Stomach (tissue), 19 donors: ENCODE measurements at places on chromosomes 7 and 10. TPM values are rescaled to one million over a fixed set of nuclear protein-coding genes. Genes with fewer than 3 reads are reported as not detected.

MYH16 gene
- total RNA-seq = not detected

PRSS37 gene
- not detected for total RNA-seq

DNA sequence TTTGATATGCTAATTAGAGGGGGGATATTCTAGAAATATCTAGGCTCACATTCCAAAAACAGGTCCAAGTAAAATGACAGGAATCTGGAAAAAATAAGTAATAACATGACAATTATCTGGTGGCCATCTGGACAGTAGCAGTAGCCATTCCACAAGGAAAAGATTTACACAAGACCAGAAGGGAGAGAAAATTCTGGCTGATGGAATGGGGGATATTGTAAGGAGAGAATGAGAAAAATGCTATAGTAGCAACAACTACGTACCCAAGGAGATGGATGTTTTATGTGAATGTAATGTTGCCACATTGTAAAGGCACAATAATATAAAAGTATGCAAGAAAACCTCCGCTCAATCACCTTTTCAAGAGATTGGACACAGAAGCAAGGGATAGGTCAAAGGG, 5.4 kb downstream of the MYOF start:
- DNase-seq = no peak
- H3K27ac ChIP-seq = no peak overlapping the region
- no peaks in the 10 kb centered on the region for H3K36me3 ChIP-seq
- no peak overlapping the region for H3K4me3 ChIP-seq
- H3K27me3 ChIP-seq = no peaks in the 10 kb centered on the region

DNA sequence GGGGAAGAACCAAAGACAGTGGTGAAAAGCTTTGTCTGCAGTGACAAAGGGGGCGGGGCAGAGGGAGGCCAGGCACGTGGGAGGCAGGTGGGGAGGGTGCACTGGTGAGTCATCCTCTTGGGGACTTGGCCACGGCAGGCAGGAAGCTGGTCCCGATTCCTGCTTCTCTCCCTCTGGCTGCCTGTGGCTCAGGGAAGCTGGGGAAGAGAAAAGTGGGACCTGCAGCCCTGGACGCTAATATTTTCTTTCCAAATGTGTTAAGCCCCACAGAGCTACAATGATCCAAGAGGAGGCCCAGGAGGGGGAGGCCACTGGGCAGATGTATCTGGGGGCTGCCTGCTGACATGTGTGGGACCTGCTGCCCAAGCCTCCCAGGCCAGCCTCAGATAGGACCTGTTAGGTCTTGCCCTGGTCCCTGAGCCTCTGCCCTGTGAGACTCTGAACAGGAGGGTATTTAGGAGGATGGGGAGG, 231.8 kb downstream of the KCNMA1 start:
- DNase-seq = peak; percentile 67
- peaks cover 23% of the 10 kb centered on the region for H3K4me1 ChIP-seq
- peaks cover 18% of the 10 kb centered on the region for H3K36me3 ChIP-seq

IL15RA gene
- 34.2 TPM for total RNA-seq

DNA sequence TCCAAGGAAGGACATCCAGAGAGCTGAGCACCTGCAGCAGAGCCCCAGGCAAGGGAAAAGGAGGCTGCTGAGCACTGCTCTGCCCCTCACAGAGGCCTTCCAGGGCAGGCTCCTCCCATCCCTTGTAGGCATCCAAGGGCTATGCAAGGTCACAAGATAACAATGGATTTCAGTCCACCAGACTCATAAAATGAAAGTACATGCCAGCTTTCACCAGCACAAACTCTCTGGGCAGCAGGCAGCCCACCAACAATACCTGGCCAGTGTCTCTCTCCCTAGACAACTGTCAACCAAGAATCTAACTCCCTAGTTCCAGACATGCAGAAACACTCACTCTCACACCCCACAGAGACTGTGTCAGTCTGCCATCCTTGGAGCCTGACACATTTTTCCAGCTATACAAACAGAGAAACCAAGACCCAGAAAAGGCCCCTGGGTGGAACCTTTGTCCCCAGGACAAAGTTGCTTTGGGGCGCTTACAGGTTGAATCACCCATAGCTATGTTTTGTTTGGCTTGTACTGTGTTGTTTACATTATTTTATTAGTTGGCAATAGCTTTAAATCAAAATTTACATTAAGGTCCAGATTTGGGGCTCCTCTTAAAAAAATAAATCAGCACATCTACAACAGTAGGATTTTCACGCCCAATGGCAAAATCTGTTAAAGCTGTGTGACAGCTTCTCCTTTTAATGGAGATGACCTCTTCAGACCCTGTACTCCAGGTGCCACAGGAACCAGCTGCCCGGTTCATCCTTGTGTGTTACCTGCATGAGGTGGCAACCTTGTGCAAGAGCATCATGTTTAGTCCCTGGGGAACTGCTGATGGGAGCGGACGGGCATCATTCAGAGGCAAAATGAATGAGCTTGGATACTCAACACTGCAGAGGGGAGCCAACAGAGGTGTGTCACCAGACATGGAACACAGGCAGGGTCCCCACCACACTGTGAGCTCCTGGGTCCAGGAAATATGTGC, 5.2 kb downstream of the GRID1 start:
- peaks cover 30% of the 10 kb centered on the region for H3K4me1 ChIP-seq
- peak; percentile 49 for DNase-seq
- no peaks in the 10 kb centered on the region for H3K36me3 ChIP-seq
- no peak overlapping the region for H3K4me3 ChIP-seq

- no peaks in the 10 kb centered on the region for H3K4me1 ChIP-seq
- H3K4me3 ChIP-seq = no peak overlapping the region
- H3K27me3 ChIP-seq = no peaks in the 10 kb centered on the region
- H3K27ac ChIP-seq = no peak overlapping the region
- no peak for DNase-seq
- H3K36me3 ChIP-seq = no peaks in the 10 kb centered on the region
Observed at GRCh38 chr10:126684171-126684745, 13.8 kb upstream of the C10orf90 start.

DNA sequence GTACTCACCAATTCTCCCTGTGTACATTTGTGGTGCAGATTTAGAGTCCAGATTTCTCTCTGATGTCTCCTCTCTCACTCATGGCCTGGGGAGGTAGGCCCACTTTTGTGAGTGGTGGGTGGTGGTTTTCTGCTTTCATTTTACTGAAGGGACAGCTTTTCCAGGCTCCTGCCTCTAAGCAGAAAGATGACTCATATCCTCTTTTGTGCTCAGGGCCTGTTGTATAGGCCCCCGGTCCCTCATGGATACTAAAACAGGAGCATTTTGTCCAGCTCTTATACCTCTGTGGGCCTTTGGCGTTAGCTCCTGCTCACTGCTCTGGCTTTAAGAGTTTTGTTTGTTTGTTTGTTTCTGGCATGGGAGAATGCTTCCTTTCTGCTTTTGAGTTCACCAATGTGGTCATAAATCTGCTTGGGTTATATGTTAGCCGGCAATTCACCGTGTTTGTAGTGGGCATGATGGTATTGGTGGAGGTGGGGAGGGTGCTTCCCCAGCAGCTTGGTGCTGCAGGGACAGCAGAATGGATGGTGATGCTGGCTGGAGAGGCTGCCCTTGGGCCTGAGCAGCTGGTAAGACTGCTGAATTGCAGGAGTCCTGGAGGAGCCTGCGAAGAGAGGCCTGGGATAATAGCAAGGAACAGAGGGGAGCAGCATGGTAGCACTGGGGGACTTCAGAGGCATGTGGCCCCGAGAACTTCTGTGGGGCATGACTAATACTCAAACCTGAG, 468.7 kb downstream of the RPS24 start:
- no peaks in the 10 kb centered on the region for H3K27me3 ChIP-seq
- no peaks in the 10 kb centered on the region for H3K36me3 ChIP-seq
- no peak overlapping the region for H3K4me3 ChIP-seq

- DNase-seq = no peak
- no peaks in the 10 kb centered on the region for H3K27me3 ChIP-seq
- no peaks in the 10 kb centered on the region for H3K4me1 ChIP-seq
- peak overlapping the region; percentile 34 for H3K27ac ChIP-seq
- H3K36me3 ChIP-seq = peaks cover 54% of the 10 kb centered on the region
- no peak overlapping the region for H3K4me3 ChIP-seq
Observed at GRCh38 chr7:21898265-21898930, 47.3 kb downstream of the CDCA7L start.

DNA sequence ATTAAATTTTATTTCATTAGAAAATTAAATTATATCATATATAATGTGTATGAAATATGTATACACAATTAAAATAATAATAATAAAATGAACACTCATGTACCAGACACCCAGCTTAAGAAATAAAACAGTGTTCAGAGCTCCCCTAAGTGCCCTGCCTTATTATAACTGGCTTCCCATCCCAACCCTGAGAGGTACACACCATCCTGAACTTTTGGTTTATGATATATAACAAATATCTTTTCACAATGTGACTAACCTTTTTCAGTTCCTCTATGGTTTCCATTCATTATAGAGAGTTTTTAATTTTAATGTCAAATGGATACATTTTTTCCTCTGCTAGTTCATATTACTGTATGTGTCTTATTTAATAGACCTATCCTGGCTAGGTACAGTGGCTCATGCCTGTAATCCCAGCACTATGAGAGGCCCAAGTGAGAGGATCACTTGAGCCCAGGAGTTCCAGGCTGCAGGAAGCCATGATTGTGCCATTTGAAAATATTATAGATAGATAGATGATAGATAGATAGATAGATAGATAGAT, 24.0 kb upstream of the STEAP2 start:
- H3K36me3 ChIP-seq = no peaks in the 10 kb centered on the region
- H3K27me3 ChIP-seq = no peaks in the 10 kb centered on the region
- peaks cover 10% of the 10 kb centered on the region for H3K4me1 ChIP-seq
- H3K27ac ChIP-seq = no peak overlapping the region
- H3K4me3 ChIP-seq = no peak overlapping the region
- DNase-seq = no peak

DNA sequence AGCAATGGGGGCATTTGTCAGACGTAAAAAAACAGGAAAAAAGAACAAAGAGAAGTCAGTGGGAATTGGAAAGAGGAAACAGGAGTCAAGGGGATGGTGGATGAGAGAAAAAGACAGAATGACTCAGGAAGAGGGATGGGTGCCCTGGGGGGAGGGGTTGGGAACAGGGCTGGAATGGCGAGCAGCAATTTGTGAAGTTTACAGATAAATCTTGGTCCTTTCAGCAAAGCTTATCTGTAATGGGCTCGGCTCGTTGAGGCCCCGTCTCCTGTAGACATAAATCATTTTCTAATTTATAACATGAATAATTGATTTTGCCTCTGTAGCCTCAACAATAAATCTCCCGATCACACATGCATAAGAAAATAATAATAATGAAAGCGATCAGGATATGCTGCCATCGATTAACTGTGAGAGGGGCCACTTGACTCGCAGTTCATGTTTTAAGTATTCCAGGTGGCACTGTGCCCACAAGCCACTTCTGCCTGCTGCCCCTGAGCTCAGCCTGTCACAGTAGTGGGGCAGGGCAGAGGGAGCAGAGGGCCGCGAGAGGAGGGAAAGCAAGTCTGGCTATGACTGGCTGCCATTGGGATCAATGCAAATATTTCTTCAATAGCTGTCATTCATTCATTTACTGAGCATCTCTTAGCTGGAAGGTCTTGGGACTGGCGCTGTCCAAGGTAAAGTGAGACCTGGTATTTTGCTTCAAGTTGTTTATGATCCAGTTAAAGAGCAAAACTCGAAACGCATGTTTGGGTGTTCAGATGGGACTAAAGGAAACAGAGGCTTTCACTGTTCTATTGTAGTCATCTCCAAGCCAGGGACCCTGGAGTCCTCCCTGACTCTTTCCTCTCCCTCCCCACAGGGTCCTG, 47.4 kb upstream of the R3HCC1L start:
- H3K4me3 ChIP-seq = no peak overlapping the region
- H3K4me1 ChIP-seq = no peaks in the 10 kb centered on the region
- H3K36me3 ChIP-seq = no peaks in the 10 kb centered on the region
- peaks cover 44% of the 10 kb centered on the region for H3K27me3 ChIP-seq

KCP gene
- 0.73 TPM for total RNA-seq

DNA sequence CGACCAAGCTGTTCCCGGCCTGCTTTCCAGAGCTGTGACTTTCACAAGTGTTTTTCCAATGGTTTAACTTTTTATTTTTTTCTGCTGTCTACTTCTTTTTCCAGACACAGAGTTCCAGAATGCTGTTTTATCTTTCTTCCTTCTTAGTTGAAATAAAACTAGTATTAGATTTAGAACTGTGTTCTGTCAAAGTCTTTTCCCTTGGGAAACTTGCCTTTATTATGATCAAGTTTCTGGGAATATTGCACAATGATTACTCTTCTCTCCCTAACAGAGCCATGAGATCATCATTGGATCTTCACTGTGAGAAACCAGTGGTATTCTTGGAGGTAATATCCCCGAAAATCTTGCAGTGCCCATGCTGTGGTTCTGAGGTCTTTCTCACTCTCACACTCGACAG, 104.9 kb upstream of the KCND2 start:
- H3K4me3 ChIP-seq = no peak overlapping the region
- H3K27ac ChIP-seq = no peak overlapping the region
- no peaks in the 10 kb centered on the region for H3K27me3 ChIP-seq
- H3K4me1 ChIP-seq = no peaks in the 10 kb centered on the region

DNA sequence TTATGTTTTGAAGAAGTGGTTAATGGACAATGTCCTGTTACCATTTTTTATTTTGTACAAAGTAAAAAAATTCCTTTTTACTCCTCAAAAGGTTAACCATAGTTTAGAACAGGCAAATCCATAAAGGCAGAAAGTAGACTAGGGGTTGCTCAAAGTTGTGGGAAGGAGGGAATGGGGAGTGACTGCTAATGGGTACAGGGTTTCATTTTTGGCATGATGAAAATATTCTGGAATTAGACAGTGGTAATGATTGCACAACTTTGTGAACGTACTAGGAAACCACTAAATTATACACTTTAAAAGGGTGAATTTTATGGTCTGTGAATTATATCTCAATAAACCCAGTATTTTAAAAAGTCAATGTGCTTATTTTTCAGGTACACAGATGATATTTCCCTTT, 35.4 kb upstream of the CDK14 start:
- no peaks in the 10 kb centered on the region for H3K4me1 ChIP-seq
- H3K36me3 ChIP-seq = no peaks in the 10 kb centered on the region
- no peak overlapping the region for H3K27ac ChIP-seq
- DNase-seq = no peak
- H3K4me3 ChIP-seq = no peak overlapping the region
- no peaks in the 10 kb centered on the region for H3K27me3 ChIP-seq

DNA sequence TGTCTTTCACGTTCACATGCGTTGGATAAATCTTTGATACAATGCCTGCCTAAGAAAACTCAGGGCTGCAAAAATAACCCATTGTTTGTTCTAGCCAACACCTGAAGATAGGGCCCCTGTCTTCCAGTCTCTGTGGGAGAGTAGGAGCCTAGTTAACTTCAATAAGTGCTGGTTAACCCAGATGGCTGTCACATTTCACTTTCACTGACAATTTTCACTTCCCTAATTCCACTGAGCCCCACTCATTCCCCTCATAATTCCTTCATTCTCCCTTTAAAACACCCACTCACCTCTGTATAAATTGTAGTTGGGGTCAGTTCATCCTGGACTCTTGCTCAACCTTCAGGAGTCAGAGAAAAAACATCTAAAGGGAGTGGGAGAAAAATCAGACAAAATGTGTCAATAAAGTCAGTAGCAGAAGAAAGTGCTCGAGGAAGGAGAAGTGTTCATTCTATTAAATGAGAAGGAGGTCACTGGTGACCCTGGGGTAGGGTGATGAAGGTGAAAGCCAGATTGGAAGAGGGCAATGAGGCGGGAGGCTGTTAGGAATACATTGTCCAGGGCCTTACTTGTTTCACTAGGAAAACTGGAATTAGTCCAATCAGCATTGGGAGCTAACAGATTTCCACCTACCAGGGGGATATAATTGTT, 51.2 kb upstream of the ABI1 start:
- H3K27ac ChIP-seq = no peak overlapping the region
- no peaks in the 10 kb centered on the region for H3K27me3 ChIP-seq
- H3K4me3 ChIP-seq = no peak overlapping the region
- H3K4me1 ChIP-seq = no peaks in the 10 kb centered on the region

MUC3A gene
- total RNA-seq = 1.2 TPM

GRCh38 chr10:77987671-77988255, 41.6 kb downstream of the POLR3A start:
- H3K27ac ChIP-seq = no peak overlapping the region
- H3K4me1 ChIP-seq = no peaks in the 10 kb centered on the region
- peaks cover 100% of the 10 kb centered on the region for H3K36me3 ChIP-seq
- no peak overlapping the region for H3K4me3 ChIP-seq
- H3K27me3 ChIP-seq = no peaks in the 10 kb centered on the region
